CD8-positive, alpha-beta memory T cell (primary cell): ENCODE measurements at places on chromosomes 7 and 10.

GRCh38 chr10:123562387-123562786 lies 103.8 kb upstream of the GPR26 start:
- DNase-seq = no peak

- DNase-seq = no peak
These were observed 7.4 kb upstream of the PAX4 start for GRCh38 chr7:127625331-127625730.

DNA sequence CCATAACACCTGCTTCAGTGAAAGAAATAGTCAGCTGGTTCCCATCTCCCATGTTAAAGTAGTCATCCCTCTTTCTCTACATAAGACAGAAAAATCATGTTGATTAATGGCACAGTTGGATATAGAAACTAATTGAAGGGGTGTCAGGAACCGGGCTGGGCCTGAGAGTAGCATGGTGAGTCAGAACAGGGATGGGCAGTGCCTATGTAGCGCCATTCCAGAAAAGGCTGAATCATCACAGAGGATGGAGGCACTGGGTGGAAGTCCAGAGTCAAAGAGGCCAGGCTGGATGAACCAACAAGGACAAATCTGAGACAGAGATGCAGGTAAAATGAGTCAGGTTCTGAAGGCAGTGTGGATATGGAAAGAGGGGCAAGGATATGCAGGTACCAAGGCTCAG lies 201.2 kb downstream of the LHFPL3 start:
- DNase-seq = no peak

DNA sequence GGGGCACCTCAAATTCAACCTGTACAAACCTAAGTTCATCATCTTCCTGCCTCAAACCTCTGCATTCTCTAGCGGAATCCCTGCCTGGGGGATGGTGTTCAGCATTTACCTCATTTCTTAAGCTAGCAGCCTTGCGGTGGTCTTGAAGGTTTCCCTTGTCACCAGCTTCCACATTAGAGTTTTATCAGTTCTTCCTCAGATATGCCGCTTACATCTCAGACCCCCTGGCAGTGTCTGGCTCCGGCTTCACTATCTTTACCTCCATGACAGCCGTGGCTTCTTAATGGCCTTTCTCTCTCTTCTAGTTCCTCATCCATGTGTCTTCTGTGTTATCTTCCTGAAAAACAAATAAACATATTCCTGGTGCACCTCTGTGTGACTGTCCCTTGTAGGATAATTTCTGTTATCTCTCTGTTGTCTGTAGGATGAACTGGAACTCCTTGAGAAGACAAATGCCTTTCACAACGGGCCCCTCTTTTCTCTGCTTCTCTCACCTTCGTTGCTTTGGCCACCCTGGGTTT lies 101.1 kb upstream of the BMPER start:
- DNase-seq = no peak

DNA sequence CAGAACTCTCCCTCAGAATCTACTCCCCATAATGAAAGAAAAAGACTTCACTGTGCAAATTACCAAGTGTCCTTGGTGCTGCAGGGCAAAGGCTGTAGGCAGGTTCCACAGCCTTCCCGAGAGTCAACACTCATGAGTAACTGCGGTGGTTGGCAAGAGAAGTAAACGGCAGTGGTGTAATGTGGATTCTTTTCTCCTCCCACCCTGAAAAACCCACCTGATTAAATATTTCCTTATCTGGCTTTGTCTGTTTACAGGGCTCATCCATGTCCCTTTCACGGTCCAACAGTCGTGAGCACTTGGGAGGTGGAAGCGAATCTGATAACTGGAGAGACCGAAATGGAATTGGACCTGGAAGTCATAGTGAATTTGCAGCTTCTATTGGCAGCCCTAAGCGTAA lies 300.9 kb downstream of the BICC1 start:
- no peak for DNase-seq

DNA sequence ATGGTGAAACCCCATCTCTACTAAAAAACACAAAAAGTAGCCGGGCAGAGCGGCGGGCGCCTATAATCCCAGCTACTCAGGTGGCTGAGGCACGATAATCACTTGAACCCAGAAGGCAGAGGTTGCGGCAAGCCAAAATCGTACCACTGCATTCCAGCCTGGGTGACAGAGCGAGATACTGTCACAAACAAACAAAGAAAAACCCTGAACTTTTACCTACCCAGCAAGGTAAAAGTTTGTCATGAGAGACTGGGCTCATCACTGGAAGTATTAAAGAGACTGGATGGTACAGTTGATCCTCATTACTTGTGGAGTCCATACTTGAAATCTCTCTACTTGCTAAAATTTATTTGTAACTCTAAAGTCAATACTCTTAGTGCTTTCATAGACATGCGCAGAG lies 113.9 kb downstream of the NDUFB2 start:
- DNase-seq = no peak

- no peak for DNase-seq
These were observed 127.8 kb downstream of the HDAC9 start for GRCh38 chr7:18623389-18623788.

GRCh38 chr7:28128608-28129007 lies 52.0 kb downstream of the JAZF1 start:
- DNase-seq = no peak

- no peak for DNase-seq
These were observed 172.2 kb upstream of the COL1A2 start for GRCh38 chr7:94222516-94222915.

DNA sequence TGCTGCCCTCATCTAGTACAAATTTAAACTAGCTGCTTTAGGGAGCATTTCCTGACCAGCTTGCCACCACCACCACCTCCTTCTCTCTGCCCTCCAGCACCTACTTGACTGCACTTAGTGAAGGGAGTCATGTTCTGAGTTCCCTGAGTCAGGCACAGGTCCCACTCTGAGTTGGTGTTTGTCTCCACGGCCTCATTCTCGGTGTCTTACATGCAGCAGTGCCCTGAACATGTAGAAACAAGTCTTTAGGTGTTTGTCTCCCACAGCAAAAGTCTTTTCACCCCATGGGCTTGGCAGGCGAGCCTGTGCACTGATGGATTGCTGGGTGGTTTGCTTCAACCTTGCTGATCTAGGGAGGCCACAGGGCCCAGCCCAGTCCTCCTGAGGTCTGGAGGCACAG lies 16.9 kb downstream of the TSPAN14 start:
- DNase-seq = no peak

DNA sequence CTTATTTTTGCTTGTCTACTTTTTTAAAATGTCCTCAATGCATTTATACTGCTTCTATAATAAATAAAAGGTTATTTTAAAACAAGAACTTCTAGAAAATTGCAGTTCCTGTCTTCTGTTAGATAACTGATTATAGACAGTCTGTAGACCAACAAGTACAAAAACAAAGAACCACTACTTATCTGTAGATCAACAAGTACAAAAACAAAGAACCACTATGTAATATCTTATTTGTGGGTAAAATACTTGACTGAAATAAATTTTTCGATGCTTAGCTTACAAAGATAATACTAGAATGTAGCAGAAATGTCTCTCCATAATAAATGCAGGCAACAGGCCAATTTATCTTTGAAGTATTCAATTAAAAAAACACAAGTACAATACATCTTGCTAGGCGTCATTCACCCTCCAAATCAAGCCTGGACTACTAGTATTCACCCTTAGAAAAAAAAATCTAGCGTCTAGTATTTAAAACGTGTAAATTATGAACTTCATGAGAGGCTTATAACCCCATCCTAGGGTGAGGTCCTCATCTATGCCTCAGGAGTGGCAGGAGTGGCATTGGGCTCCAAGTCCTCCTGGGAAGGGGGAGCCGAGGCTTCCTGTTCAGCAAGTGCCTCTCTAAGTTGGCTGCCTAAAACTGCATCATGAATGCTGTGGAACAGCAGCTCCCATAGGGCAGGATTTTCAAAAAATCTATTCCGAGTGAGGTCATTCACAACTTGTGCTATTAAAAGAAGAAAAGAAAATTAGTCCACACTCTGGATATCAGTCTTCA lies 26.6 kb downstream of the PSMC2 start:
- no peak for DNase-seq

DNA sequence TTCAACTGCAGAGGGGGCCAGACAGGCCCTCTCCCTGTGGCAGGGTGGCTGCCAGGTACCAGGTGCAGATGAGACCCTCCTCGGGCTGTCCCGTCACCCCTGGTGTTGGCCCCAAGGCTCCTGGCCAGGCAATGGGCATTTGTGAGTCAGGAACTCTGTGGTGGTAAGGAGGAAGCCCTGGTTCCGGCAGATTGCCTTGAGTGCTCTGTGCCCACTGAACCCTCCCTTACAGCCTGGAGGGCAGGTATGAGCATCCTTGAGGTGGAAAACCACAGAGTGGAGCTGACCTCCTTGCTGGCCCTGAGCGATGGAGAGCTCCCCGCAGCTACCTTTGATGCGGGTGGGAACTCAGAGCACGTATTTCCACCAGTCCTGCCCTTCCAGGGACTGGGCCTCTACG lies 2.0 kb downstream of the PAOX start:
- DNase-seq = no peak

DNA sequence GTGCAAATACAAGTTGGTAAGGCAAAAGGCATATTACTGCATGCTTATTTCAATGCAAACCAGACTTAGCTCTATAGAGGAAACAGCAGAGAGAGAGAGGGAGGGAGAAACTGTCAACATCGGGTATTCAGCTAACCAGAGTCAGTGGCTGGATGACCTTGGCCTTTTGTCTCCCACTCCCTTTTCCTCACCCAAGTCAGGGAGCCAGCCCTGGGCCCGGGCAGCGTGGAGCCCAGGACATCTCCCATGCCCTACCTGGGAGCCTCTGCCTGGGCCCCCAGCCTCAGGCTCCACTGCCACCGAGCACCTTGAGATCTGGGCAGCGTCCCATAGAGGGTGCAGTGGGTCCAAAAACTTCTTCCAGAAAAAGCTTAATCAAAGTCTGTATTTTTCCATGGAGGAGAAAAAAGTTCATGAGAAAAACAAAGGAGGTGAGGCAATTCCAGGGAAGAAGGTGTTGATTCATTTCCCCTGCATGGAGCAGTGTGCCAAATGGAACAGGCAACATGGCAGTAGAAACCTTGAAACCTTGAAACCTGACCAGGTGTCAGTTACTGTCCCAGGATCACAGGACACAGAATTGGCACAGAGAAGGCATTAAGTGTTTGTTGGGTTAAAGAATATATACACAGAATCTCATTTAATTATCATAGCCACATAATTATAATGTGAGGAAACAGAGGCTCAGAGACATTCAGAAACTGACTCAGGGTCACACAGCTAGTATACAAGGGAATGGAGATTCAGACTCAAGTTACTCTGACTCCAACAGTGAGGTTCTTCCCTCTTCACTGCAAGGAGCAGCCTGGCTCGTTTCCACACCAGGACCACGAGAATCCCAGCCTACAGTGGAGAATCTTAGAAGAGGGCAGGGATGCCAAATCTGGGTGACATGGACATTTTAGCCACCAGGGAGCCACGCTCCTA lies 5.8 kb upstream of the NCOA4 start:
- no peak for DNase-seq
